B cell (primary cell): ENCODE measurements at places on chromosomes 3 and 15.
A peak's percentile ranks its signal among the peaks of the same experiment; 100 is the strongest.

- no peak for DNase-seq
Observed at GRCh38 chr3:141103067-141103466, 51.9 kb downstream of the SPSB4 start.

DNA sequence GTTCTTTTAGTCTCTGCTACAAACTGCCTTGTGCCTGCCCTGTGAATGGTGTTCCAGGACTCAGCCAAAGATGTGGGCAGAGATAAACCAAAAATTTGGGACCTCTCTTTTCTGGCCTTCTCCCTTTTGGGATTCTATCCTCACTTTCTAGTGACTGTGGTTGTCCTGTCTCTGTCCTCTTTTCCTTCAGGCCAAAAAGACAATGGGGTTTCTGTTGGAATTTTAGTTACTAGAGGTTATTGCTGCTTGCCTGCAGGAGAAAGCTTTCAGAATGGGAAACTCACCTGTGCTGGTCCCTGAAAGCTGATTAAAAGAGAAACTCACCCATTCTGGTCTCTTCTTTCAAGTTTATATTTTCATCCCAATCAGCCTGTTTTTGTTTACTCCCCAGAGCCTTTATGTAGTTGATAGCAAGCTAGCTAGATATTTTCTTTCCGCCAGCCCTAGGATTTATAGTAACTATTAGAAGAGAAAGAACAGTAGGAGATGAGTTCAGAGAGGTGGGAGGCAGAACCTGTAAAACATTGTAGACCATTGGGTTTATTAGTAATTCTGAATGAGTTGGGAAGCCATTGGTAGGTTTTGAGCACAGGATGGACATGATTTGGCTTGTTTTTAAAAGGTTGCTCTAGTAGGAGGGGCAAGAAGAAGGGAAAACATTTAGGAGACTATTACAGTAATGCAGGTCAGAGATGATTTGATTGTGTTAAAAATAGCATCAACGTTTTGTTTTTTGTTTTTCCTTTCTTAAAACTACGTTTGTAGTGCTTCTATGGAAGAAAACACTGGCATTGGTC is 138.9 kb downstream of the TCF12 start:
- DNase-seq: no peak

- no peak for DNase-seq
Observed at GRCh38 chr3:127779747-127780146, 42.6 kb downstream of the MGLL start.

DNA sequence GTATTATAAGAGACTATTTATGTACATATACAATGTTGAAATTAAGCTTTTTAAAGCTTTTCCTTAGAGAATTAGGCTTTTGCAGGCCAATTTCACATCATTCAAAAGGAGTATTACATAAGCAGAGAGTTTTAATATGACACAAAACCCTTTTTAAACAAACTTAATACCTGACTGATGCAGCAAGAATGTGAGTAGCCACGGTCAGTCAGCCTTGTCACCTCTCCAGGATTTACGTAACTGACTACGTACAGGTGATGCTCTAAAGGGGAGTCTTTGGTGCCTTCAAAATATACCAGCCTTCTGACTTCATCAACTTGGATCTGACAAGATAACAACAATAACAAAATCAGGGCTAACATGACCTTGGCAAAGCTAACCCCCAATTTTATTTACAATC is 44.2 kb upstream of the IGDCC4 start:
- no peak for DNase-seq

- no peak for DNase-seq
Observed at GRCh38 chr15:90047956-90048575, 46.9 kb downstream of the ZNF710 start.

DNA sequence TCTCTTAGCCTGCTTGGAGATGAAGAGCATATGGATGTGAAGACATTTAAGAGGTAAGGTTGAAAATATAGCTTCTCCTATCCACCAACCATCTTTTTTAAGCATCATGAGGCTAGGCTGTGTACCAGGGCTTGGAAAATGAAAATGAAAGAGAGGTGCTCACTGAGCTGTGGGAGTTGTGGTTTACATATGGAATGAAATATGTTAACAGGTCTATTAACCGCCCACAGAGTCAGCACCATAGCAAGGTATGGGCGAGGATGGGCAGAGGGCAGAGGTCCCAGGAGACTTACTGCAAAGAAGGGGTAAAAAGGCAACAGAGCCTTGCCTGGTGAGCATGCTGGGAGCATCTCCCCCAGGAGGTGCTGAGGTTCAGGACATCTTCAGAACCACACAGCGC is 273.1 kb downstream of the GABRG3 start:
- DNase-seq: no peak

- DNase-seq: no peak
Observed at GRCh38 chr3:87900061-87900460, 158.7 kb downstream of the CGGBP1 start.

DNA sequence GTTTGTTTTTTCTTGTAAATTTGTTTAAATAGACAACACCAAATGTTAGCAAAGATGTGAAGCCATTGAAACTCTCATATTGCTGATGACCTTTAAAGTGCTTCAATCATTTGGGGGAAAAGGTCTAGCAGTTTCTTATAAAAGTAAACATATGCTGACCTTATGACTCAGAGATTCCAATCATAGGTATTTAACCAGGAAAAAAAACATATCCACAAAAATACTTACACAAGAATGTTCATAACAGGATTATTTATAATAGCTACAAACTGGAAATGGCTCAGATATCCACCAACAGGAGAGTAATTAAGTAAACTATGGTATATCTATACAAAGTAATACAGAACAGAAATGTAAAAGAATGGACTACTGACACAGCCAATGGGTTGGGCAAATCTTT is 27.1 kb upstream of the RORA start:
- DNase-seq: no peak

DNA sequence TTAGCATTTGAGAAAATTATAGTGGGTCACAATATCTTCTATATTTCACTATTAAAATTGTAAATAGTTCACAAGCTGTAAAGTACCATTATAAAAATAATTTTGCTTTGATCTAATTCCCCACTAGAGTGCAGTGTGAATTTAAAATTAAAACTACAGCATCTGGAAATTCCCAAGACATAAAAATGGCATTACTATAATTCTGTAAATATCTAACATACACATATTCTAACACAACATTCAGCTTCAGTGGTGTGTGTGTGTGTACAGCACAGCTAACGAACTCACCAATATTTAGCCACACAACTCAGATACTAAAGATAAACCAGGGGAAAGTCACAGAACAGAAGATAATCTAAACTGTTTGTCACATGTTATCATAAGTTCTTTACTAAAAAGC is 424.9 kb upstream of the ZNF385D start:
- no peak for DNase-seq

DNA sequence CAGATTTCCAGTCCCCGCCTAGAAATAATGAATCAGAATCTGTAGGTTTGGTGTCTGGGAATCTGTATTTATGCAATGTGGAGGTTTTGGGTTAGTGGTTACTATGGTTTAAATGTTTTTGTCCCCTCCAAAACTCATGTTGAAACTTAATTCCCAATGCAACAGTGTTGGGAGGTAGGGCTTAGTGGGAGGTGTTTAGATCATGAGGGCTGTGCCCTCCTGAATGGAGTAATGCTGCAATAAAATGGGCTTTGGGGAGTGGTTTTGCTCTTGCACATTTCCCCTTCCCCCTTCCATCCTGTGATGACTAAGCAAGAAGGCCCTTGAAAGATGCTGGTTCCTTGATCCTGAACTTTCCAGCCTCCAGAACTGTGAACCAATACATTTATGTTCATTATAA is 9.2 kb upstream of the RFC4 start:
- DNase-seq: no peak

DNA sequence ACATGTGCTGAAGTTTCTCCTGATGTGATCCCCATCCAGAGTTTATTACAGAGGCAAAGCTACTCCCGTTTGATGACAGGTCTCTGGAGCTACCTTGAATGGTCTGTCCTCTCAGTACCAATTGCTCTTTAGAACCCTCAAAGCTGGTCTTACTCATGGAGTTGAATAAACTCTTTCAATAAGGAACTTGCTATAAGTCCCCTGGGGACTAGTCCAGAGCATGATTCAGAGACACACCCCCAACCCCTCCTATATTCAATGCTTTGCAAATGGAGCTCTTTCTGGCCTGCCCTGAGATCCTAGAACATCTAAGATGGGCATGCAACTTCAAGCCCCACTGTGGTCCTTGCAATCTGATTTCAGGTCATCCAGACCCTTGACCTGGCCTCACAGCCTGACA is 23.9 kb upstream of the TPM1 start:
- DNase-seq: no peak

- DNase-seq: no peak
Observed at GRCh38 chr3:112667599-112667998, 26.7 kb upstream of the CCDC80 start.

DNA sequence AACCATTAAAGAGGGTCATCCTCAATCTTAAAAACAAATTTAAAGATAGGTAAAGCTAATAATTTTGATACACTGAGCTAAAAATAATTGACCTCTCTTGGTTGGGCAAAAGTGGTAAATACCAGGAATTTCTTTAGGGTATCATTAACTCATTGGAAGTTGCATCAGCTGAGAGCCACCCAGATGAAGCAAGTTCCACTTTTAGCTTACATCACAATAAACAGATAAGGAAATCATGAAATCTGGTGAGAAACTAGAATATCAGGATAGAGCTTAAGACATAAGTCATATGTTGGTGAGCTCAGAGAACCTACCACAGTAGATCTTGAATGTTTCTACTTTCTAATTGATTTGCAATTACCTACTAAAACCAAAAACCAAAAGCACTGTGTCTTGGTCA is 97.4 kb upstream of the SLC2A2 start:
- DNase-seq: no peak

DNA sequence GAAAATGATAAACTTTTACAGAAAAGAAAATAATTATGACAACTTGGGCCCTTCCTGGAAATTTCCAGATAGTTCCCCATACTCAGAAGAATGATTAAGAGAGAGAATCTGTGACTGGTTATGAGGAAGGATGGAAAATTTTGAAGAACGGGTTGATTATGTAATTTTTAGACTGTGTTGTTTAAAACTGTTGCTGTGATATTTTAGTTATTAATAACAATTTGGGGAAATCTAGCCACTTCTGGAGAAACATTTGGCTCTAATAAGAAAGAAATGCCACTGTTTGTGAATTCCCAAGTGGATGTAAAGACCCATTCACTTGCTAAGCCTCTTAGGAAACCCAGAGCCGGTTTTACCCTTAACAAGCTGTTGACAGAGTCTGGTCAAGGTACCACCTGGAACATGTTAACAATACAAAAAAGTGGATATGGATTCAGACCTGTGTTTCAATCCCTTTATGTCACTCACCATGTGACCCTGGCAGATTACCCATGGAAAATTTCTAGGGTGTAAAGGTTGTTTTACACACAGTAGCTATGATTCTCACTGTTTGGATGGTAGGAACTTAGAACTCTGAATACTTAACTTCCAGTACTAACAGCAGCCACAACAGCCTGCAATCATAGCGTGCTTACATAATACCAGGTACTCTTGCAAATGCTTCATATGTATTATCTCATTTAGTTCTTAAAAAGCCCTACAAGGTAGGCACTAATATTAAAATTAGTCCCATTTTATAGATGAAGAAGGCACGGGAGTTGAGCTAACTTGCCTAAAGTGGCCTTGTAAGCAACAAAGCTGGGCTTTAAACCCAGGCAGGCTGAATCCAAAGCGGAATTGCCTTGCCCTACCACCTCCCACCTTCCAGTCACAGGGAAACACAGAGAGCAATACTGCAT is 32.0 kb downstream of the ZBTB38 start:
- DNase-seq: peak; percentile 25

DNA sequence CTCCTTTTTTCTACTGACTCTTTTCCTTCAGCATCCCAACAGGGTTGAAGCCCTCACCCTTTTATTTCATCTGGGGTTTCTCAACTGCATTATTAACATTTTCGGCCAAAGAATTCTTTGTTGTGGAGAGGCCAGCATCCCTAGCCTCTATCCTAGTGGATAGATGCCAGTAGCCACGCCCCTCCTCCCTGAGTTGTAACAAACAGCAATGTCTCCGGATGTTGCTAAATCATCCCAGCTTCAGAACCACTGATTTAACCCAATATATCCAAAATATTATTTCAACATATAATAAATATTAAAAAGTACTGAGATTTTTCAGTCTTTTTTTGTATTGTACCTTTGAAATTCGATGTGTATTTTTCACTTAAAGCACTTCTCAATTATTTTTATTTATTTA is 2.0 kb upstream of the RNF111 start:
- DNase-seq: no peak

DNA sequence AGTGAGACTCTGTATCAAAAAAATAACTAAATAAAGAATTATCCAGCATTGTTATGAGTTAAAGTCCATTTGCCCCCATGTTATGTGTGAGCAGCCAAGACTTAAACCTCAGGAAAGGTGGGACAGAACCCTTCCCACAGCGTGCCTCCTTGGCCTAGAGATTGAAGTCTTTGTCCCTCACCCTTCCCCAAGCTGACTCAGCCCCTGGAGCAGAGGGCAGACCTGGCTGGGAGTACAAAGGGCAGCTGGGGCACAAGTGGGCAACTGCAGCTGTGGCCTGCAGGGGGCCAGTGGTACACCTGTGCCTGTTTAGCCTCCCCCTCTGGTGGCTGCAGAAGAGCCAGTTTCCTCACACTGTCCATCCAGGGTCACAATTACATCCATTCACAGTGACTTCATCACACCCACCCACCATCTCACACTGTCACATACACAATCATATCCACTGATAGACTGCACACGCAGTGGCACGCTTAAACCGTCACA is 940 bp upstream of the ACY1 start:
- peak; percentile 63 for DNase-seq
